ENCODE measurements at places on chromosomes 5 and 9.

DNA sequence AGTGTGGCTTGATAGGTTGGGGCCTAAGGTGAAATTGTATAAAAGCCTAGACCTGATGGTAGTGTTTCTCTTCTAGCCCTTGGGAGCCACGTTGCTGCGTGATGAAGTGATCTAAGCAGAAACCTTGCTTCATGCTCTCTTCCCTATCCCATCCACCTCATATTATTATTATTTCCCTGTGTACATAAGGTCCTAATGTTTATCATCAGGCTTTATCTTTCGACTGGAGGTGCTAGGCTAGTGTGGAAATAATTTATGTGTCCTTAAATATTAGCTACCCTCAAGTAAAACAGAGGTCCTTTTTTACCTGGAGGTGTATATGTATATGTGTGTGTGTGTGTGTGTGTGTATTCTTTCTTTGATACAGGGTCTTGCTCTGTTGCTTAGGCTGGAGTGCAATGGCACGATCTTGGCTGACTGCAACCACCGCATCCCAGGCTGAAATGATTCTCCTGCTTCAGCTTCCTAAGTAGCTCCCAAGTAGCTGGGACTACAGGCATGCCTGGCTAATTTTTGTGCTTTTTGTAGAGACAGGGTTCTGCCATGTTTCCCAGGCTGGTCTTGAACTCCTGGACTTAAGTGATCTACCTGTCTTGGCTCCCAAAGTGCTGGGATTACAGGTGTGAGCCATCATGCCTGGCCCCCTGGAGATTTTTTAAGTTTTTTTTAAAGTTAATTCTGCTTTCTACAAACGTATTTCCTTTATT is 3.7 kb downstream of the UGCG start:
- DNase-seq, result no peak

DNA sequence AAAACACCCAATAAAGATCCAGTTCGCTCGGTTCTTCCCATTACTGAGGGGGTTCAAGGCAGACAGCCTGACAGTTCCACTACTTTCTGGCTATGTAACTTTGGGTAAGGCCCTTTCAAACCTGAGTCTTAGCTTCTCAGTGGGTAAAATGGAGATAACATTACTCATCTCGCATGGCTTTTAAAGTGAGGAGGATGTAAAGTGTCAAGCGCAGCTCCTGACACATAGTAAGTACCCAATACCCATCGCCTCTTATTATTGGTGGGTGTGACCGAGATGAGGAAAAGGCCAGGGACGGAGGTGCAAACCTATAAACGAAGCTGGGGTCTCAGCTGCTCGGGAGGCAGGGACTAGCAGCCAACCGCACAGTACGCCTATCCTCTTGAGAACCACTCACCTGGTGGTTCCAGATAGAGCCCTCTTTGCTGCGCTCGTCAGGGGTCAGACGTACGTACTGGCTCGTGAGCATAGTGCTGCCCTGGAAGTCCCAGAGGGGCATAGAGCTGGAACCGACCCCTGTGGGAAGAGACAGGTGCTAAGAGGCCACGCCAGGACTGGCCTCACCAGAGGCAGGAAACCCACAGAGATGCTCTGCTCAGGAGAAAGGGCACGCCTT is 584 bp downstream of the LMAN2 start:
- DNase-seq, result no peak

- no peak for DNase-seq
These were observed 8.3 kb downstream of the ZNF483 start for GRCh38 chr9:111533099-111533790.

GRCh38 chr9:115548609-115549260 is 430.8 kb upstream of the TNC start:
- no peak for DNase-seq

- DNase-seq, result no peak
These were observed 15.6 kb downstream of the MTX3 start for GRCh38 chr5:79975422-79975821.

- DNase-seq, result no peak
These were observed 353.8 kb downstream of the NFIB start for GRCh38 chr9:13960011-13960765.

- DNase-seq, result no peak
These were observed 154.7 kb upstream of the RUSC2 start for GRCh38 chr9:35335164-35335563.

DNA sequence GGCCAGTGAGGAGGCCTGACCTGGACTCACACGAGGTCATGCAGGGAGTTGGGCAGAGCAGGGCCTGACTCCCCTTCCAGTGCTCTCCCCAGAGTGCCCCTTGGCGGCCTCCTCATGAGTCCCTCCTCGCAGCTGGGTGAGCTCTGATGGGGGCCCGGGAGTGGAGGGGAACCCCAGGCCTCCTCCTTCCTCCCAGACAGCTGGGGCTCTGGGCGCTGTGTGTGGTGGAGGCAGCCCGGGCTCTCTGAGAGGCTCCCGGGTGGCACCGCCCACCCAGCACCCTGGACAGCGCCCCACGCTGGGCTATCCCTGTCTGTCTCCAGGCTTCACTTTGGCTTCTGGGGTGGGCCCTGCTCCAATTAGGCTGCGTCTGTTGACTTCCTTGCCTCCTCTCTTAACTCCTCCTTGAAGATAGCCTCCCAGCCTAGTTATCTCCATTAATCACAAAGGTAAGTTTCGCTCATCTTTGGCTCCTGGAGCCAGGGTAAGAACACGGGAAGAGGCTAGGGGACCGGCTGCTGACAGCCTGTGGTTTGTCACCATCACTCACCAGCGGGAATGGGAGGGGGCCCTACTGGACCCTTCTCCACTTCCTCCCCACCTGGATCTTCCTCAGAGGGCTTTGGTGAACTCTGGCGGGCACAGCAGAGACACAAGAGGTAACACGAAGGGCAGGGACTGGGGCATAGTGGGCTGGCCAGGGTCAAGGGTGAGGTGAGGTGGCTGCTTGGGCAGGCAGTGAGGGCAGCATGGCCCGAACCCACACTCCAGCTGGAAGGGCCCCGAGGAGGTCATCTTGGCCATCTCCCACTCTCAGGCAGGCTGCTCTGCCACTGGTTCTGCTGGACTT is 13.1 kb downstream of the PSD2 start:
- DNase-seq, result no peak
